ENCODE measurements at places on chromosomes 16 and 17.

GRCh38 chr16:76199681-76200220 lies 77.5 kb upstream of the CNTNAP4 start:
- no peak for DNase-seq

DNA sequence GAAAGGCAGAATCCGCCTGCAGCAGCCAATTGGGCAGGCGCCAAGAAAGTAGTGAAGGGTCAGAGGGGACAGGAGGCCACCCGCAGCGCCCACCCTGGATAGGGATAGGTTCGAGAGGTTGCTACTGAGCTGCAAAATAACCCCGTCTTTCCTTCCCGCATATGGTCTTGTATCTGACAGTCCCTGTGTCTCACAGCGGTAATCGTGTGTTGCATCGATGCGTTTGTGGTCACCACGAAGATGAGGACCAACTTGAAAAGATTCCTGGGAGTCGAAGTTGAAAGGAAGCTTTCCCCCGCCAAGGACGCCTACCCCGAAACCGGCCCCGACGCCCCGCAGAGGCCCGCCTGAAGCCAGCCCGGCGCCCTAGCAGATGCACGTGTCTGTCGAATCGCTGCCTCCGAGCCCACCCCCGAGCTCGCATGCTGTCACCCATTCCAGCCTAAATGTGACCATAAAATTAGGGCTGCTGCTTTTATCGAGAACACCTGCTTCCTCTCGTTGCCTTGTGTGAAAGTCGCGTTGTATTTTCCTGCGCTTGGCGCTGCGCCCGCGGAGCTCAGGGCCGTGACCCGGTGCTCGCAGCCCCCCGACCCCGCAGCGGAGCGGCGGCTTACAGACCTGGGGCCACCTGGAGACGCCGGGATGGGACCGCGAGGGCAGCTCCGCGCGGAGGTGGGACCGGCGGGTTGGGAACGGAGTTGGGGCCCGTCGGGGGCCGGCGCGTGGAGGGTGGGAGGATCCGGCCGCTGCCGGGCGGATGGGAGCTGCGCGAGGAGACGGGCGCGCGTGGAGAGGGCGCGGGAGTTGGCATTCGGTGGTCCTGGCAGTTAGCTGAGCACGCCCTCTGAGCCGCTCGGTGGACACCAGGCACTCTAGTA lies at the start of gene CMTM2:
TSS of gene CMTM2 (plus strand) at position 813 of the 881 bp plus-strand sequence. CDS start 145 bp downstream, outside the sequence.
- no peak for DNase-seq

- DNase-seq = no peak
Measured at GRCh38 chr16:24834459-24835335, 11.1 kb upstream of the SLC5A11 start.

DNA sequence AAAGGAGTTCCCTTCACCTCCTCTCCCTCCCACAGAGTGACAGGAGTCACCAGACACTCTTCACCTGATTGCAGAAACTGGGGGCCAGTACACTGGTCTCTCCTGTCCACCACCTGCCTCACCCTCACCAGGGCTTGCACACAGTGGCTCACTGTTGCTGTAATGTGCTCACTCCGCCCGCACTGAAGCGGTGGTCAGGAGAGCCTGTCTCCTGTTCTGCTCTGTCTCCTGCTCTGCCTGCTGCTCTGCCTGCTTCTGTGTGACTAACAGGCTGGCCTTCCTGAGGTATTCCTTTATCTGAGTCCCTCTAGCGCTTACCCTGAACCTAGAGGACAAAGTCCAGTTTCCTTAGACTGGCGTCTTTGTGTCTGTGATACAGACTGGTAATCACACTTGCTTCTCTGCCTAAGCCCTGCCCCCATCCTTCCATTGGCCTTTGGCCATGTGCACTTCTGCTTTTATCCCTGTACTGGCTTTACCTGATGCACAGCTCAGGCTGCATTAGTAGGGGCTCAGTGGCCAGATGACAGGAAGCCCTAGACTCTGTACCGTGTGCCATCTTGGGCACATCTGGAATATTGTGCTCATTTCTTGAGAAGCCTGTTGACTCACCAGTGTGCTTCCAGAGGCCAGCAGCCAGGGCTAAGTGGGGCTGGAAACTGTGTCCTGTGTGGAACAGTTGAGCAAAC lies 13.3 kb downstream of the PROCA1 start:
- DNase-seq = no peak

DNA sequence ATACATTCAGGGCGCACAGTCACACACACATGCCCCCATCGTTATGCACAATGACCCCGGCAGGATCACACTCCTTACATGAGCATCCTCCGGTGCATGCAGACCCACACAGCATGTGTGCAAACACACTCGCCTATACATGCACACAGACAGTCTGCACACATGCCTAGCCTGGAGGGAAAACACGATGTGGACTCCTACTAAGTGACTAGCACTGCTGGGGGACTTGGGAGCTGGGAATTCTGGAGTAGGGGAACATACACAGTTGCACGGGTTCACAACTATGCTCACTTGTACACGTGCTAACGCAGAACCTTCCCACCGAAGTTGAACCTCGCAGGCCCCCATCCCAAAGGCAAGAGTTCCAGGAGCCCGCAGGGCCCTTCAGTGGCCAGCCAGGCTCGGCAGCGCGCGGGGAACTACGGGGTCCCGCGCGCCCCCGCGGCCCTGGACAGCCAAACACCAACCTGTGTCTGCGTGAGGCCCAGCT lies 2.0 kb downstream of the DLX3 start:
- DNase-seq = no peak

DNA sequence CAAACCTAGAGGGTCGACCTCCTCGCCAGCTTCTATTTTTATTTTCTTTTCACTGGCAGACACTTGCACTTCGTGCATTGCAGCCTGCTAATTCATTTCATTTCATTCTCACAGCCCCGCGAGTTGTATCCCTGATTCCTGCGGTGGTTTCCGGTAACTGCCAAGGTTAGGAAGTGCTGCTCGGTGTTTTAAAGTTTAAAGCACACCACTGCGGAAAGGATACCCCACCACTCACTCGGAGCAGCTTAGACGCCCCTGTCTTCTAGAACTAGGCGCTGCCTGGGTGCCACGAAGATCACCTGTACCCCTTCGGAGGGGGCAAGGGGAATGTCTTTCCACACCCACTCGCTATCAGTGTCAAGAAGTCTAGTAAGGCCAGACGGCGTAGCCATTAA lies 509 bp downstream of the CNEP1R1 start:
- DNase-seq = no peak

DNA sequence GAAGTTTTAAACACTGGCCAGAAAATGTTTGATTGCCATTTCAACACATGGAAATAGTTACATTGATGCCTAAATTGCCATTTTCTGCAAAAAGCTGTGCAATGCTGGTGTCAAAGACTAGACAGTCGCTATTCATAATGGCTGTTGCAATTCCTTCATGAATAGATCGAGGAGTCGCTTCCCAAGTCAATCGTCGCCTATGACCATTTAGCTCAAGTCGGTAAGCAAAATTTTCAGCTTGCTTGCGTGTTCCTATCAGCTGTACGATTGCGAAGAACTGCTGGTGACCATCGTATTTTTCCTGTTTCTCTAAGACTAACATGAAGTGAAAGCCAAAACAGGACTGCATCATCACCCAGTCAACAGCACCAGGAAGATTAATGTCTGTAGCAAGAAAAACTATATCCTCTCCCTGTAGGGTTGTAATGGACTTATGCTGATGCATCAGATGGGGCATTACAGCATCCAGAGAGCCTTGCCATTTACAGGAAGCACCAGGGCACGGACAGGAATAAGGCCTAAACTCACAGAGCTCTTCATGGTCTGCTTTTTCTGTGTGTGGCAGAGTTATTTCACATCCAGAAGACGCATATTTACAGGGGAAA lies 23.6 kb downstream of the SIAH1 start:
- DNase-seq = no peak

- DNase-seq = no peak
Measured at GRCh38 chr17:55833306-55833705, 82.5 kb downstream of the PCTP start.

DNA sequence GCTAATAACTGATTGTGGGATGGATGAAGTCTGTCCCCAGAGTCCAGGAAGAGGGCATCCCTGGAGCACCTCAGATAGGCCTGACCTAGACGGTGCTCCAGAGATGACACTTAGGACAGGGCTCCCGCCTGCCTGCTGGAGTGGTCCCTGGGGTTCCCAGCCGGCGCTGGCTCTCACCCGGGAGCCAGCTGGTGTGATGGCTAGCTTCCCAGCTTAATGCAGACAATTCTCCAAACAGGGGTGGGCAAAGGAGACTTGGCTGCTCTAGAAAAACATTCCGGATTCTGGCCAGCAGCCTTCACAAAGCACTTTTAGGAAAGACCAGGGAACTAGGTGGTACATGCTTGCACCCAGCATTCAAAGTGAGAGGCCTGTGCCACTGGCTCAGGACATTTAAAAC lies 18.6 kb downstream of the ACE start:
- DNase-seq = no peak

DNA sequence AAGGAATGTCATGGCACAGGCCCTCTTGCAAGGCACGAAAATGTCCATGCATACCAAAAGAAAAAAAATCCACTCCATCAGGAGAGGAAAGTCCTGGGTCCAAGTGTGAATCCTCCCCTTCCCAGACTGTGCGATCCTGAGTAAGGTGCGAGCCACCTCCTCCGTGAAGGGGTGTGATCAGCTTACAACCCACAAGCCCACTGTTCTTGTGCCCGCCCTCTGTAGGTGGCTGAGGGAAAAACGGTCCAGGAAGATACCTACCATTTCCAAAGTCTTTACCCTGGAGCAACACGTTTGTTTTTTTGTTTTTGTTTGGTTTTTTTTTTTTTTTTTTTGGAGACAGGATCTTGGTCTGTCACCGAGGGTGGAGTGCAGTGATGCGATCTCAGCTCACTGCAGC lies 116.5 kb downstream of the ZNF423 start:
- no peak for DNase-seq

DNA sequence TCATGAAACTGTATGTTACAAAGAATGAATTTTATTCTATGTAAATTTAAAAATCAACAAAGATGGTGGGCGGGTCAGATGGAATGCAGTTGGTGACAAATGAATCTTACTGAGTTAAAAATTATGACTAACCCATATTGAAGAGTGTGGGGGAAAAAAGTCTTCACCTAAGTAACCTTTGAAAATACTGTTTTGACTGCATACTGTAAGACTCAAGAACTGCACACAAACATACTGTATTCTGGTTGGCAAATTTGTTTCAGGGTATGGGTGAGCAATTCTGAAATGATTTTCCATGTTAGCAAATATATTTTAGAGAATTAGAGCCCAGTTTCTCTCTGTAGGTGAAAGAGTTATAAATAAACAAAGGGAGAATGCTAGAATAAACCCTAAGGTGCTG lies 153.7 kb upstream of the KCNJ18 start:
- no peak for DNase-seq

- no peak for DNase-seq
Measured at GRCh38 chr16:84993926-84994325, 17.4 kb downstream of the ZDHHC7 start.

DNA sequence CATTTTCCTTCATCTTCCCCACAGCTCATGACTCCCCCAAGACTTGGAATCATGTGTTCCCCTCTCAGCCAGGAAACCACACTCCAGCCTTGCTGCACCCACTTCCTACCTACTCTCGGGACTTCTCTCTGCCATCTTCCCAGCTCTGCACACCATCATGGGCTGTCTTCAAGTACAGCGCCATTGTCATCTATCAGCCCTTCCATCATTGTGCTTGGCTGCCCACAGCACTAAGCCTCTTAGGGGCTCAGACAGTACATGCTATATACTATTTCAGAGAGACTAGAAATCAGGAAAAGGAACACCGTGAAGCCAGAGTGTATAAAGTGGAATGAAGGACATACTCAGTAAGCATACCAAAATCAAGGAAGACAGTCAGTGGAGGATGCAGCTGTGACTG lies 64.7 kb downstream of the CDH11 start:
- no peak for DNase-seq

- no peak for DNase-seq
Measured at GRCh38 chr17:15977894-15978293, 21.6 kb downstream of the ZSWIM7 start.

Data from activated CD4-positive, alpha-beta T cell treated with anti-CD3 and anti-CD28 coated beads for 24 hours (primary cell).